CD8-positive, alpha-beta T cell (primary cell): ENCODE measurements at places on chromosomes 12 and 14.

DNA sequence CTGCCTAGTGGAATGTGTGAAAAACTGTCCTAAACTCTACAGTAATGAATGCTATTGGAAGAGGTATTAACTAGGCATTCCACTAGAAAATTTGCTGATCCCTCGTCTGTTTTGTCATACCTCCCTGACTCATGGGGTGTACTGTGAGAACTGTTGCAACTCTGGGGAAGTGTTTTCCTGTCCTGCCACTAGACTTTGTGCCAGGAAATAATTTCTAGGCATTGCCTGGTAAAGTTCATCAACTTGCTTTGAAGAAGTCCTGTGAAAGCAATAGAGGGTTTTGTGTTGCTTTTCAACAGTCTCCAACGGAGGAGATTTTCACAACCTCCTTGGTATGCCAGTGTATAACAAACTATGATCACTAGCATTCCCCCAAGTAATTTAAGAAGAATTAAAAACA lies 139.9 kb downstream of the AKAP6 start:
- DNase-seq: no peak

- no peak for DNase-seq
Measured at GRCh38 chr12:12508612-12509011, 54.1 kb downstream of the DUSP16 start.

DNA sequence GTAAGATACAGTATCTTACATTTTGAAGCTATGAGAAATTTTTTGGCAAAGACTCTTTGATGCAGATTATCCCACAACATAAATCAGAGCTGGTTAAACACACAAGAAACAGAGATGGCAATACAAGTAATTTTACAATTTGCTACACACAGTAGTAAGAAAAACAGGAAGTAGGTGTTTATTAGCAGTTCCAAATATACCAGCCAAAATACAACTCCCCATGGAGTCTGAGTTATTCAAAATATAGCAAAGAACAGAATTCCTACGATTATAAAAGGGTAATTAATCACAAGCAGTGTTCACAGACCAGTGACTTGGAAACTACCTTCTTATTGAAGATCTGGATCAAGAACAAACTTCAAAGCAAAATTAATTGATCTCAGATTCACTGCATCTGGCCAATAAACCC lies 83.9 kb downstream of the BMP4 start:
- no peak for DNase-seq

DNA sequence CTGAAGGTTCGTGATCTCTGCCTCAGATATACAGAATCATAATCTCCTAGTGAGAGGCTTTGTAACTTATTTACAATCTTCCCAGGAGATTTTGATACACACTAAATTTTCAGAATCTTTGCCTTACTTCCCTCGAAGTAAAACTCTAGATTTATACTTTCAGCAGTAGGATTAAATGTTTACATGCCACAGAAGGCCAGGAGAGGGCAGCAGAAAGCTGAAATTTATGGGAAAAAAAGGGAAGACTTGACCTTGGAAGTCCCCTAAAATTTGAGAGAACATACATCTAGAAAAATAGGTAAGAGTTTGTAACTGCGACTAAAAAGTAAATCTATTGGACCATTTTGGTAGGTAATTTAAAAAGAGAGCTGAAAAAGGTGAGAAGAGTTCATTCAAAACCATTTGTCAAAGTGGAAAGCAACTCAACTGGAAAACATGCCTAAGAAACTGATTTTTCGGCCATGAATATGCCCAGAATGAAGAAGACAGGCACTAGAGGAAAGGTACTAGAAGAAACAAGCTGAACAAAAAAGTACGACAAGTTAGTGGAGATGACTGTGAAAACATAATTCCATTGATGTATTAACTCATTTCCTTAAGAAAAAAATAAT lies 242.0 kb upstream of the MDGA2 start:
- no peak for DNase-seq

DNA sequence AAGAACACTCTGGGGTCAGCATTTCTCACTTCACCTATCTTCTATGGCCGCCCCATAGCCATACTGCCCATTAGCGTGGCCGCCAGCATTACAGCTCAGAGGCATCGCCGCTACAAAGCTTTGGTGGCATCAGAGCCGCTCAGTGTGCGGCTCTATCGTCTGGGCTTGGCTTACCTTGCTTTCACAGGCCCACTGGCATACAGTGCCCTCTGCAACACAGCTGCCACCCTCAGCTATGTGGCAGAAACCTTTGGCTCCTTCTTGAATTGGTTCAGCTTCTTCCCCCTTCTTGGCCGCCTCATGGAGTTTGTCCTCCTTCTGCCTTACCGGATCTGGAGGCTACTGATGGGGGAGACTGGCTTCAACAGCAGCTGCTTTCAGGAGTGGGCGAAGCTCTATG lies 2.6 kb downstream of the DNAJC22 start:
- DNase-seq: peak; percentile 32

GRCh38 chr14:52922059-52922458 lies 28.8 kb downstream of the FERMT2 start:
- no peak for DNase-seq

GRCh38 chr12:42762395-42762925 lies 172.9 kb upstream of the PRICKLE1 start:
- DNase-seq: no peak

GRCh38 chr12:115918763-115919162 lies 358.7 kb downstream of the MED13L start:
- no peak for DNase-seq

DNA sequence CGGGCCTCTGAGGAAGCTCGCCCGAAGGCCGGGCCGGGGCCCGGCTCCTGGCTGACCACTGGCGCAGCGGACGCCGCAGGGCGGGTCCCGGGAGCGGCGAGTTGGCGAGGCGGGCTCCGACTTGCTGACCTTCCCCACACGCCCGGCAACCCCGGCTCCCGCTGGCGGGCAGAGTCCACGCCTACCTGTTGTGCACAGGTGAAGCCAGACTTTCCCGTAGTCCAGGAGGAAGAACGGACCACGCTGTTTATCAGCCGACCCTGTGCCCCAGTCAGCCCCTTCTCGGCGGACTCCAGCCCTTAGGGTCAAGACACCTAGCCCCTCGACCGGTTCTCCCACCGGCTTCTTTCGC lies 407 bp downstream of the HEATR5A start:
- no peak for DNase-seq

GRCh38 chr12:32983332-32983731 lies 86.8 kb upstream of the PKP2 start:
- DNase-seq: no peak

GRCh38 chr12:93314177-93314497 lies 63.6 kb upstream of the NUDT4 start:
- DNase-seq: no peak

DNA sequence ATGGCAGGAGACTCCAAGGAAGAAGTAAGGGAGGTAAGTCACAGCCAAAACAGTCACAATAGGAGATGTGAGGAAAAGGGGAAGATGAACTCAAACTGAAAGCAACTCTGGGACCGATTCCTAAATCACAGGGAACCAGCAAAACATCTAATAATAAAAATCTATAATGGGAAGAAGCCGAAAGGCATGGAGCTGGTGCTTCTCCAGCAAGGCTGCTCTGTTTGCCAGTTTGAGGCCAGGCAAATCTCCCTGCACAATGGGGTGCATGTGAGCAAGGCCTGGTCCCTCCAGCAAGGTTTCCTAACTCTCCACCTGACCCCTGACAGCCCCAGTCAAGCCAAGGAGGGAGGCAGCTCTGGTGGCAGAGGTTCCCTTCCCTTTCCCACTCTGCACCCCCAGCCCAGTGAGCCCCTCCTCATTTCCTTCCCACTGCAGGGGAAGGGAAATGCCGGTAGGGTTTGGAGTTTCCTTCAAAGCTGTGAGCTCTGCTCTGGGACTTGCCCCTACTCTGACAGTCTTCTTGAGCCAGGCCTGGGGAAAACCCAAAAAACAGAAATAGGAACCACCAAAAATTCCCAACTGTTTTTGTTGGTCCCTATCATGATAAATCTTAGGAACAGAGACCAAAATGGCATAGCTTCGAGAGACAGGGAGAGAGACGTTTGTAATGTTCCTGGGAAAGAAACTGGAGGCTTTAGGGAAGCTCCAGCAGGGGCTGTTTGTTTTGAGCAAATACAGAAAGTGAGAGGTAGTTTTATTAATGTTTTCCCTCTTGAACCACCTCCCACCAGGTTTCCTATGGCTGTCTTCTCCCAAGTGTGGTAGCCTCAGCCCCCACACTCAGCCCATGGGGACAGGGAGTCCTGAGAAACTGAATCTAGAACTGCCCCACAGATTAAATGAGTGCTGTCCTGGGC lies 34.6 kb downstream of the FMNL3 start:
- no peak for DNase-seq

DNA sequence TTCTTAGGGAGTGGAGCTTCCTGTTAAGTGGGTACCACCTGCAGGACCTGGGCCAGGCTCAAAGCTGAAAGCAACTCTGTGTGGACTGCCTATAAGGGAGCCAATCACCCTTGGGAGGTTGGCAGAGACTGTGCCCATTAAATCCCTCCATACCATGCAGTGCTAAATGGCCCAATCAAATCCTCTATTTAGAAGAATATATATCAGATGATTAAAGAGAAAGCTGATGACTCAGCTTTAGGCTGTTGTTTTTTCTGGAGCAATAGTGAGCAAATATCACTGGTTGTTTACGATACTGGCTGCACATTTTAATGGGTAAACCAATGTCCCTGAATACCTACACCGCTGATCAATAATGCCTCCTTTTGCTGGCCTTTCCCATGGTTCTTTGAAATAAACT lies 101.3 kb downstream of the TMX1 start:
- DNase-seq: no peak
